ENCODE measurements at places on chromosomes 7 and 10.

DNA sequence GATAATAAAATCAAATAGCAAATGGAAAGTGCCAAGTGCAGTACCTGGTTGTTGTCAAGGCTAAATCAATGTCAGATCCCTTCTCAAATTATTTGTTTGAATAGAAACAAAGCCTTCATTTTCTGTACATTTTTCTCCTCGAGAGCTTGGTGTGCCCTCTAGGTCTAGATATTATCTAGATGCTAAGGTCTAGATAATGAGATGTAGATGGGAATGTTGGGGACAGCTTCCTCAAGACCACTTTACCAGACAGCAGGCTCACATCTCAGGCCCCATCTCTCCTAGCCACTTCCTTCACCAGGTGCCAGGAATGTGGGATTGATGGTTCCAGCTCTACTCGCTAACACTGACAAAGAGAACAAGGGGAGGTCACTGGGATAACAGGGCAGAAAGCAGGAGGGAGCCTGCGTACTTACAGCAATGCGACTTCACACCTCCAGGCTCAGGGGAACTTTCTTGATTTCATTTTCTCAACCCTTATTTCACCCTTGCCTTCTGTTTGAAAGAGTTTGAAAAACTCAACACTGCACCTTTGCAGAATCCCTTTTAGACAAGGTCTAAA, 451.4 kb upstream of the VSTM2A start:
- no peak for DNase-seq

- DNase-seq = no peak
These were observed 177.3 kb downstream of the DKK1 start for GRCh38 chr10:52491246-52491995.

GRCh38 chr7:12633582-12633981, 53.9 kb upstream of the ARL4A start:
- DNase-seq = no peak

DNA sequence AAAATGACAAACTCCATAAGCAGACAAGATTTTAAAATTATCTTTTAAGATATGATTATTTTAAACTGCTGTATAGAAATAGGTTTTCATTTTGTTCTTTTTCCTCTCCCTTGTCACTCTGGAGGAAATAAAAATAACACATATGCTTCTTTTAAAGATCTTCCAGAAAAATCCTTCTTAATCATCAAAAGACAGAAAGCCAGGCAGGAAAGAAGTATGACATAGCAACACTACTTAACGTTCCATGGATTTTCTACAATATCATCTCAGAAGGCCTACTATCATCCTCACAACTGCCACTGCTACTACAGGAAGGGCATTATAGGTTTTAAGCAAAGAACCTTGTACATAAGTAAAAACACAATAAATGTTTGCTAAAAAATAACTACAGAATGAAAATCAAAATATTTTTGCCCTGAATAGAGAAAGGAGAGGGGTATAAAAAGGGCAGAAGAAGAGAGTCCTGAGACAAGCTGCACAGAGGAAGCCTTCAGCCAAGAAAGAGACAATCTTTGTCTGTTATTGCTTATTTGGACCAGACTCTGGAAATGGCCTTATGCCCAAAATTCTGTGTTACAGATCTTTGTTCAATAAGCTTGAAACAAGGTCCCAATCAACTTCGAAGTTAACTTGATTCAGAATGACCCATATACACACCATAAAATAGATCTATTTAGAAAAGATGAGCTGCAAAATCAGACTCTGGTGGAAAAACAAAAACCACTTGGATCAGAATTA, 67.8 kb downstream of the ABI1 start:
- no peak for DNase-seq

GRCh38 chr10:60964257-60965235, 20.6 kb upstream of the RHOBTB1 start:
- DNase-seq = peak; percentile 47

GRCh38 chr10:113520261-113520660, 32.6 kb upstream of the HABP2 start:
- no peak for DNase-seq

DNA sequence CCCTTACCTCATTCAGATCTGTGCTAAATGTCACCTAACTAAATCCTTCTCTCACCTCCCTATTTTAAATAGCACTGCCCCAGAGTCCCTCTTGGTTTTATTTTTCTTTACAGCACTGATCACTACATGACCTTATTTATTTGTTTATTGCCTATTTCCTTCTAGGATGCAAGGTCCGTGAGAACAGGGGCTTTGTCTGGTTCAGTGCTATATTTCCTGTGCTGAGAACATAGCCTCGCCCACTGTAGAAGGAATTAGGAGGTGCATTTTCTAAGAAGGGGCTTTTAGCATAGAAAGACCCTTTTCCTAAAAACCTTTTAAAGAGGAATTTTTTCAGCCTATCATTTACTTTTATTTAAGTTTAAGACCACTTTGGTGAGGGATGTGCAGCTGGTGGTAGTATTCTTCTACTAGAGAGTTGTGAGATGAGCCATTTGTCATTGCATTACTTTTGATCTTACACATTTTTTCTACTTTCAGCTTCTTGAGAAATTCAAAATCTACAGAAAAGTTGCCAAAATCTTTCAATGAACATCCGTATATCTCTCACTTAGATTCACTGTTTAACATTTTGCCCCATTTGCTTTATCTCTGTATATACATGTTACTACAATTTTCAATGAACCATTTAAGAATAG, 13.5 kb upstream of the PCGF5 start:
- no peak for DNase-seq

GRCh38 chr10:124736491-124737136, 7.6 kb downstream of the FAM53B start:
- no peak for DNase-seq

DNA sequence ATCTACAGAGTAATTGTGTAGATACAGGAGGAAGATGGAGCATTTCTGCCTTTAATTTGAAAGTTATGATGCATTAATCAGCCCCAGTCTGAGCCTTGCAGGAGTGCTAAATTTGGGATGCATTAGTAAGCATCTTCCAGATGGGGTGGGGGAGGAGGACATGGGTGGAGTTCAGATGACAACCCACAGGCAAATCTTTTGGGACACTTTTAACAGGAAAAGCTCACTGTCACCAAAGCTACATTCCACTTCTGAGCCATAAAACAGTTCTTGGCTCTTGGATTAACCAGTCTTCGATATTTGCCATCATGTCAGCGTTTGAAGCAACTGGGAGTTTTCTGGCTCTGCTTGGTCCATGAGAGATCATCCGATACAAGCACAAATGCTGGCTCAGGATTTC, 121.1 kb downstream of the CXCL12 start:
- no peak for DNase-seq

GRCh38 chr10:95214793-95215192, 20.8 kb downstream of the ACSM6 start:
- no peak for DNase-seq

DNA sequence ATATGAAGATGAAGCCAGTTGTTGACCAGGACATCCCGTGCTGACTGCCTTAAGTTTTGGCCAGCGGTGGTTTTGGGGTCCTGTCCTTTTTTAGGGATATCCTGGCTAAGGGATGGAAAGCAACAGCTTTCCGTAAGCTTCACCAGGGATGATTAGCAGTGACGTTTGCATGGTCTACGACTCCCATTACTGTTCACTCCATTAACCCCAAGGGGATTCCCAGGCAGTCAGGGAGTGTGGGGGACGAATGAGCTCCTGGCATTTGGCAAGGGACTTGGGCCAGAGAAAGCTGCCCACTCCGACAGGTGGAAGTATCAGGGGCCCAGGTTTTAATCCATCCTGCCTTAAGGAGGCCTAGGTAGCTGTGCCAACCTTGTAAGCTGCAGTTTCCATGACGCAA, 66.8 kb downstream of the ITGB1 start:
- DNase-seq = no peak

- no peak for DNase-seq
These were observed 63.0 kb downstream of the ABRAXAS2 start for GRCh38 chr10:124864421-124865193.

GRCh38 chr7:138502023-138502767, 42.1 kb downstream of the TRIM24 start:
- DNase-seq = no peak

GRCh38 chr10:116287906-116288501, 15.0 kb upstream of the GFRA1 start:
- DNase-seq = no peak

DNA sequence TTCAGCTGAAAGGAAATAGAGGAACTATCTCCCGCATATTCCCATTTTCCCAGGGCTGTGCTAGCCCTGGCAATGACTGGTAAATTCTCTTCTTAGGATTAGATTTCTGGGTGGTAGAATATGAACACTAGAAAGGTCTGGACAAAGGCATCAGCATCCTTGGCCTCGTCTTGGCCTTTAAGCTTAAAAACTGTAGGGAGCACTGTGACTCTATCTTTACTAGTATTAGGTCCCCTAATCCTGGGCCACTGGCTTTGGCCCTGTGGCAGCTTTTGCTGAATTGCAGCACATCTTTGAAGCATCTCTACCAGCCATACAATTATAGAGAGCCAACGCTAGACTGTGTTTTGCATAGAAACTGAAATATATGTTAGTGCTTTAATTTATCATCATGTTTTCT, 41.5 kb upstream of the EBLN1 start:
- no peak for DNase-seq

- no peak for DNase-seq
These were observed 42.1 kb upstream of the PCBD1 start for GRCh38 chr10:70930263-70931000.

DNA sequence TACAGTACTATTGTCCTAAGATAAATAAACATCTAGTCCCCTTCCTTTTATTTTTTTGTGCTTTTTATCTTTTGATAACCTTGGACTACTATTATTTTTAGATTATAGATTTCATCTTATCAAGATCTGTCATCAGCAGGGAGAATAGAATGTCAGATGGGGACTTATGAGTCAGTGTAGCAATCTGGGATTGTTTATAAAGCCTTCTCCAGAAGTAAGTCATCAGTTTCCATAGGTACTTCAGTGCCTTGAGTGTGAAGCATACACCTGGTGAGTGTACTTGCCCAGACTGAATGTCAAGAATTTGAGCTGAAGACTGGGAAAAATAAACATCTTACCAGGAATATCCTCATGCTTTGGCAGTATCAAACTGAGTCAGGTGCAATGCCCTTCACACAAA, 2.1 kb downstream of the CASD1 start:
- no peak for DNase-seq

GRCh38 chr7:47932466-47933037, 15.7 kb downstream of the PKD1L1 start:
- no peak for DNase-seq

DNA sequence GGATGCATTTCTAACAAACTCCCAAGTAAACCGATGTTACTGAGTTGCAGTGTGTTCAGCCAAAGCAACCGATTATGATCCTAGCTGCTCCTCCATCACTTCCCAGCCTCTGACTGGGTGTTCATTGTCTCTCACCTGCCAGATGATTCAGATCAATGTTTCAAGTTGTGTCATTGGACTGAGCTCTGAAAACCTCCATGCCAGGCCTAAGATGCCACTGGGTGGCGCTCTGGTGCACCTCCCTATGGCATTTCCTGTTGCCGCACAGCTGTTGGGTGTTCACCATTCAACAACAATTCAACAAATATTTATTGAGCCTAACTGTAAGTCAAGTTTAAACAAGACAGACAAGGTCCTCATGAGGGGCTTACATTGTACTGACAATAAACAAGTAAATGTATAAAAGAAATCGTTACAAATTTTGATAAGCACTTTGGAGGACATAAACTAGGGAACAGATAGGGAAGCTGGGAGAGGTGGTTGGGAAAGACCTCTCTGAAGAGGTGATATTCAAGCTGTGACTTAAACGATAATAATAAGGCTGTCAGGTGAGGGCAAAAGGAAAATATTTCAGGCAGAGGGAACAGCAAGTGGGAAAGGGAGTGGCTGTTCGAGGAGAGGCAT, 22.8 kb downstream of the RGR start:
- DNase-seq = peak; percentile 28

GRCh38 chr7:78194611-78195010, 396.0 kb downstream of the PHTF2 start:
- DNase-seq = no peak

DNA sequence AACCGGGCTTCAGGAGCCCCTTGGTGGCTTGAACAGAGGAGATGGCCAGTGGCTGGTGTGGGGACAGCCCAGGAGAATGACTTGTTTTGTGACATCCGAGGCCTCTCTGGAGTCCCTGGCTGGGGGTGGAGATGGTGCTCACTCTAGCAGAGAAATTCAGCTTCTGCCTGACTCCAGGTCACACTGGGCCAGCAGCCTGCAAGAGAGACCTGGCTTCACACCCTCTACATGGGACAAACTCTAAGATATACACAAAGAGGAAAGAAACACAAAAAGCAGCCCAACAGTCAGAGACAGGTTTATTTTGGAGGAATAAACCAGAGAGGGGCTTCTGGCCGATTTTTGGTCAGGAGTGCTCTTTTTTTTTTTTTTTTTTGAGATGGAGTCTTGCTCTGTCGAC, 132.8 kb downstream of the ELFN1 start:
- no peak for DNase-seq

- no peak for DNase-seq
These were observed 158.1 kb upstream of the PITRM1 start for GRCh38 chr10:3330663-3331062.

DNA sequence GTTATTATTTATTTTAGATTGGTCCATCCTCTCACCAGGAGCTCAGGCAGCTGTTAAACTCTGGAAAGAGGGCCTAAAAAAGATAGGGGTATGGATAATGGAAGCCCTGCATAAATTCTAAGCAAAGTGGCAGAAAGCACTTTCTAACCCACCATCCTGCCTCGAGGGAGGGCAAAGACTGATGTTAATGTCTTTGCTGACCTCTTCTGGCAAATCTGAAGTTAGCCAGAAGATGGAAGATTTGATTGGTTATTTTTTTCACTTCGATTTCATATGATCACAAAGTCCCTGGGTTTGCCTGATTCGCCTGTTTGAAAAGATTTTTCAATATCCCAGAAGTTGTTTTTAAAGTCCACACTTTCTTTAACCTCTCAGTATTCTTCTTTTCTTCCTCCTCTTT, 24.8 kb downstream of the OR9A2 start:
- DNase-seq = no peak

DNA sequence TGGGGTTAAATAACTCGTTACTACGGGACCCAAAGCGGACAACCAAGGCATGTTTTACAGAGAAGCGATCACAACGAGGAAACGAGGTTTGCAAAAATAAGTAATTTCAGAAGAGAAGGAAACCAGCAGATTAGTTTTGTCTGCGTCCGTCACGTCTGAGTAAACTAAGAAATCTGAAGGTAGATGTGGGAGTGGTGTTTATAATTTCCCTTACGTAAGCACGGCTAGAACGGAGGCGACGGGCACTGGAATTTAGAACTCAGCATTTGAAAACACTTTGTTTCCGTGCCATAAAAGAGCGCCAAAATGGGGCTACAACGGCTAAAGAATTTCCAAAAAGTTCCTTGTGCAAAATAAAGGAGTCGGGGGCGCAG, 718 bp upstream of the UMAD1 start:
- no peak for DNase-seq

GRCh38 chr10:89074120-89074519, 83.5 kb downstream of the FAS start:
- DNase-seq = no peak

Data from iPS DF 19.7 (cell line).